ENCODE measurements at places on chromosomes 7 and 10.

- no peak for DNase-seq
Observed at GRCh38 chr7:23514755-23515154, 17.0 kb downstream of the TRA2A start.

GRCh38 chr7:22972207-22972606 lies 41.7 kb downstream of the HYCC1 start:
- no peak for DNase-seq

DNA sequence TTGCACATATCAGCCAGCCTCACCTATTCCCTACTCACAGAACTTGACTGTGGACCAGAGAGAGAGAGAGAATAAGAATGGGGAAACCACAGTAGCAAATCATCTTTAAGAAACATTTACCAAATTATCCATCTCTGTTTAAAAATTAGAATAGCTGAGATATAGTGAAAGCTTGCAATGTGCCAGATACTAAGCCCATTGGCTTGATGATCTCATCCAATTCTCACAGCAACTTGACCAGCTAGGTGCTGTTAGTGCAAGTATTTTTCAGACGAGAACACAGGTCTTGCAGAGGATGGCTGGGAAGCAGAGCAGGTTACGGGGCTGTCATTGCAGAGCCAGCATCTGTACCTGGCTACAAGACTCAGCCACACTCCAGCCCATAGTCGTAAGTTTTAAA lies 50.9 kb downstream of the KLF6 start:
- DNase-seq = no peak

DNA sequence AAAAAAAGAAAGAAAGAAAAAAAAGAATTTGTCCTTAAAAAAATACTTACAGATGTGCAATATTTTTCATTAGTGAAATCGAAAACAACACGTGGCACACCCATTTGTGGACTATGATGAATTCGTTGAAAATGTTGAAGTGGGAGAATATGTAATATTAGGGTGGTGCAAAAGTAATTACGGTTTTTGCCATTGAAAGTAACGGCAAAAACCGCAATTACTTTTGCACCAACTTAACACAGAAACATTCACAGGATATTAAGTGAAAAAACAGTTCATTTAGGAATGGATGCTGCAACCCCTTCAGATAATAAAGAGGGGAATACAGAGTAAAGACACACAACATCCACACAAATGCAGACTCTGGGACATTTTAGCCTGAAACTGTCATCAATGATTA lies 96.0 kb downstream of the CALN1 start:
- DNase-seq = no peak

DNA sequence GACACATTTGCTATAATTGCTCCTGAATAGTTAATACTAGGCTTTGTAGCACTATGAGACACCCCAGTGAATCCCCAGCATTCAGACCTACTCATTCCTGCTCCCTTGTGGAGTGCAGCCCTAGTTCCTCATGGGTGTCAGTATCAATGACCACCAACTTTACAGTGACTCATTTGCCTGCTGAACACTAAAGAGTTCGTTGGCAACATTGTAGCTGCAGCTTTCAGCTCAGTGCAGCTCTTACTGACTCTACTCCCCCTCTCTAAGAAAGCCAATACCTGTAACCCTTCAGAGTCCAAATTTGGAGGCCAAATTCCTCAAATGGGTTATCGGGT lies 127.1 kb upstream of the MTPN start:
- DNase-seq = no peak

GRCh38 chr10:96619120-96619519 lies 32.3 kb upstream of the TM9SF3 start:
- DNase-seq = no peak

DNA sequence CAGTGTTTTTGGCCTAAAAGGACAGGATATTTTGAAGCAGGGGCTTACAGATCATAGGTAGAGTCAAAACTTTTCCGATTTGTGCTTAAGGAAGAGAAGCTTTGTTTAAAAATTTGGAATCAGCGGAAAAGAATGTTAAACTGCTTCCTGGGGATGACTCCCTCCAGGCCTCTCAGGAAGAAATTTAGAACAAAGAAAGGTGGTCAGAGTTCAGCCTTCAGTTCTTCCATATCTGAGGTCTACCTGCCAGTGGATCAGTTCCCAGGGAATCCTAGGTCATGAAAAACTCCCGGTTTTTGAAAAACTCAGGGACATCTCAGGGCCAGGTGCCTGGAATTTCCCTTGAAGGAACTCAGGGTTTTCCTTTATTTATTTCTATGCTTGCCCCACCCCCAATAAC lies 100.3 kb downstream of the MCU start:
- no peak for DNase-seq

GRCh38 chr7:133614251-133614650 lies 361.4 kb downstream of the EXOC4 start:
- no peak for DNase-seq

- no peak for DNase-seq
Observed at GRCh38 chr7:127474457-127474856, 81.9 kb upstream of the ZNF800 start.

DNA sequence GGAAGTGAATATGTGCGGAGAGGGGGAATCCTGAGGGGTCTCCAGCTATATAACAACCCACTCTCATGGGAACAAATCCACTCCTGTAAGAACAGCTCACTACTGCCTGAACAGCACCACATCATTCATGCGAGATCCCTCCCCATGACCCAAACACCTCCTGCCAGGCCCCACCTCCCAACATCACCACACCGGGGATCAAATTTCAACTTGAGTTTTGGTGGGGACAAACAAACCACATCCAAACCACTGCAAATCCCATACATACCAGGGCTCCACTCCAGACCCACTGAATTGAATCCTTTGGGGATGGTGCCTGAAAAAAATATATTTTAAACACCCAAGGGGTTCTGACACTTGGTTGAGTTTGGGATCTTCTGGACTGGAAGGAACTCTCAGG lies 181.5 kb upstream of the PLXNA4 start:
- DNase-seq = peak; percentile 61

GRCh38 chr10:30502266-30503060 lies 68.5 kb downstream of the MAP3K8 start:
- no peak for DNase-seq

DNA sequence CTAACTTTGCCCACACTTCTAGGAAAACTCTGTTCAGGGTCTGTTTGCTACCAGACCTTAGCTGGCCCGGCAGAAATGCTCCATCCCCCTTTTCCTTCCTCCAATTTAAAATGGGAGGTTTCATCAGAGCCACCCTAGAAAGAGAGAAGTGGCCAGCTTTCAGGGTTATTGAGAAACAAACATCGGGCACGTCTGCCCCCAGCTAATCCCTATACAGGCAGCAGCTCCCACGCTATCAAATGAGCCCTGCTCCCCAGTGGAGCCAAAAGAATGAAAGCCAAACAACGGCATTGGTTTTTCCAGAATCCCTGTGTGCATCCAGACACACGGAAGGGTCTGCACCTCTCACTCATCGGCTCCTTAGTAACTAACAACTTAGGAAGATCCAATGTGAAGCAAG lies 132.5 kb downstream of the GRID1 start:
- no peak for DNase-seq

DNA sequence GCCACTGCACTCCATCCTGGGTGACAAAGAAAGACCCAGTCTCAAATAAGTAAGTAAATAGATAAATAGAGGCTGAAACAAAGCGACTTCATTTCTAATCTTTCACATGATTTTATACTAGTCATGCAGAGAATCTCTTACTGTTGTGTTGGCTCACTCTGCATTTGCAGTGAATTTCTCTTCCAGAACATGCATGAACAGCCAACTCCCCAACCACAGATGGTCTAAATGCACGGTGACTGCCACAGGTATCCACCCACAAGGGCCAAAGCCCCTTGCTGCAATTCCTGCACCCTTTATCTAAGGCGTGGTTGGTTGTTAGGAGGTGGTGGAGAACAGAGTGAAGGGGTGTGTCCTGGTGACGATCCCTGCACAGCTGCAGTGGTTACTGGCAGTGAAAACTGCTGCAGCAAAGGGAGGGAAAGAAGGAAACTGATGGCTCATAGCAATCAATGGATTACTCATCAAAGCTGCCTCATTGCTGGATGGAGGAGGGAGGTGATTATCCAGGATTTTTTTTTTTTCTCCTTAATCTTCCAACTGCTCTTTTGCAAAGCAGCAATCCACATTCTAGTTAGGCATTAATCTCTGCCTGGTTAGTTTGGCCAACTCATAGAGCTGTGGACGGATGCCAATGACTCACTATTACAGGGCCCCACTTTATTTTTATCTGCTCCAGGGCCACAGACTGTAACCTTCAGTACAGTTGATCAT lies 50.6 kb downstream of the PRTFDC1 start:
- DNase-seq = peak; percentile 98

- DNase-seq = peak; percentile 56
Observed at GRCh38 chr7:27196287-27196767, 3.6 kb downstream of the HOXA13 start.

Measured in fibroblast of skin of right quadriceps (primary cell).